Aorta (tissue), 5 donors: ENCODE measurements at places on chromosomes 5 and 9. TPM values are rescaled to one million over a fixed set of nuclear protein-coding genes. Genes with fewer than 3 reads are reported as not detected.

- no peaks in the 10 kb centered on the region for H3K27me3 ChIP-seq
- H3K4me3 ChIP-seq: no peak overlapping the region
- peaks cover 4% of the 10 kb centered on the region for H3K4me1 ChIP-seq
These were observed 490.2 kb downstream of the TLE4 start for GRCh38 chr9:80061940-80062339.

DNA sequence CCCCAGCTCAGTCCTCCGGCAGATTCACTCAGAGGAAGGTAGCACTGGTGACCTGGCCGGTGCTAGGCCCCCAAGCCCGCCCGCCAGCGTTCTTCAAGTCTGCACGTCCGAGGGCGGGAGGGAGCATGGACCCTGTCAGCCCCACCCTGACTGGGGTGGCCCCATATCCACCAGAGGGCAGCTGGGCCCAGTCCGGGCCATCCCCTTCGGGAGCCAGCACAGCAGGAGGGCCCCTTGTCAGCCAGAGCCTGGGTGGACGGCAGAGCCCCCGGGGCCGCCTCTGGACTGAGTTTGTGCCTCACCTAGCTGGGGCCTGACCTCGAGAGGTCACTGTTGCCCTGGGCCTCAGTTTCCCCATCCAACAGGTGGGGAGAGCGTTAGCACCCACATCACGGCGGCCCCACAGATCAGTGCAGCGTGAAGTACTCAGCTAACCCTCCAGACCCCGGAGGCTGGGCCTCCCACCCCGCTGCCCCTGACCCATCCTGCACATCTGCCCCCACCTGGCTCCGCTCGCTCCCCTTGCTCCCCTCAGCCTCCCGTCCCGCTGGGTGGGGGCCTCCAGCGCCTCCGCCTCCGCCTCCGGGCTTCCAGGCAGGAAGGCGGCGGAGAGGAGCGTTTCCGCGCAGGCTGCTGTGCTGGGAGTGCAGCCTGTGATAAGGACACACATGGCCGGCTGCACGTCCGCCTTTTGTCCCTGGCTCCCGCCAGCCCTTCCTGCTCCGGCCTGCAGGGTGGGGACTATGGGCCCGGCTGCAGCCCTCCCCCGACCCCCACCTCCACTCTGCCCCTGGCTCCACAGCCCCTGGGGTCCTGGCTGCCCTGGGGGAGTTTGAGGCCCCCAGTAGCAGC lies 16.6 kb upstream of the EGFL7 start:
- no peaks in the 10 kb centered on the region for H3K27me3 ChIP-seq
- H3K4me3 ChIP-seq: no peak overlapping the region
- no peaks in the 10 kb centered on the region for H3K36me3 ChIP-seq
- H3K4me1 ChIP-seq: no peaks in the 10 kb centered on the region
- H3K27ac ChIP-seq: no peak overlapping the region

SLU7 gene
- total RNA-seq: 48.7 TPM

FOXD4L4 gene
- 0.19 TPM for total RNA-seq

TAF11L8 gene
- not detected for total RNA-seq

ZNF300 gene
- total RNA-seq: 6.6 TPM

UIMC1 gene
- total RNA-seq: 53.9 TPM
